ENCODE measurements at places on chromosomes 3 and 15.
A peak's percentile ranks its signal among the peaks of the same experiment; 100 is the strongest.

- no peak for DNase-seq
These were observed 49.0 kb upstream of the FURIN start for GRCh38 chr15:90819390-90819789.

GRCh38 chr15:48946840-48947187 is 16.9 kb downstream of the SHC4 start:
- no peak for DNase-seq

- DNase-seq, result no peak
These were observed 101.3 kb downstream of the NUP210 start for GRCh38 chr3:13318626-13319470.

GRCh38 chr15:90749754-90750153 is 32.6 kb downstream of the BLM start:
- no peak for DNase-seq

DNA sequence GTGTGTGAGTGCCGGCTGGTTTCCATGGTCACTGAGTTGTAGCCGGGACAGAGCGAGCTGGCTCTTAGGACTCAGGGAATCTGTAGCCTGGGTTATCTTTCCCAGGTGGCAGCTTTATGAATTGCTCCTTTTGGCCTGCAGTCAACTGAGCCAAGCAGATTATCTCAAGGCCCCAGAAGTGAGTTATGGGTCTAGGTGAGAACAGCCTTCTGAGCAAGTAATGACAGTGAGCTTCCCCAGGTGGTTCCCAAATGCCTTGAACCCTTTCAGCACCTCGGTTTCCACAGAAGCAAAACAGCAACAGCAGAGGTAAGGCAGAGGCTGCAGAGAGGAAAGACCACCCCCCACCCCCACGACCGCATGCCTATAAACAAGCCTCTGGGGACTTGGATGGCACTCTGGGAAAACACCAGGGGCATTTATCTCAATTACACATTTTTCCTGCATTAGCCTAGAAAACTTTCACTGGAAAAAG is 56.7 kb upstream of the DGKG start:
- DNase-seq, result no peak

- DNase-seq, result no peak
These were observed 32.3 kb downstream of the CASR start for GRCh38 chr3:122215592-122216298.

DNA sequence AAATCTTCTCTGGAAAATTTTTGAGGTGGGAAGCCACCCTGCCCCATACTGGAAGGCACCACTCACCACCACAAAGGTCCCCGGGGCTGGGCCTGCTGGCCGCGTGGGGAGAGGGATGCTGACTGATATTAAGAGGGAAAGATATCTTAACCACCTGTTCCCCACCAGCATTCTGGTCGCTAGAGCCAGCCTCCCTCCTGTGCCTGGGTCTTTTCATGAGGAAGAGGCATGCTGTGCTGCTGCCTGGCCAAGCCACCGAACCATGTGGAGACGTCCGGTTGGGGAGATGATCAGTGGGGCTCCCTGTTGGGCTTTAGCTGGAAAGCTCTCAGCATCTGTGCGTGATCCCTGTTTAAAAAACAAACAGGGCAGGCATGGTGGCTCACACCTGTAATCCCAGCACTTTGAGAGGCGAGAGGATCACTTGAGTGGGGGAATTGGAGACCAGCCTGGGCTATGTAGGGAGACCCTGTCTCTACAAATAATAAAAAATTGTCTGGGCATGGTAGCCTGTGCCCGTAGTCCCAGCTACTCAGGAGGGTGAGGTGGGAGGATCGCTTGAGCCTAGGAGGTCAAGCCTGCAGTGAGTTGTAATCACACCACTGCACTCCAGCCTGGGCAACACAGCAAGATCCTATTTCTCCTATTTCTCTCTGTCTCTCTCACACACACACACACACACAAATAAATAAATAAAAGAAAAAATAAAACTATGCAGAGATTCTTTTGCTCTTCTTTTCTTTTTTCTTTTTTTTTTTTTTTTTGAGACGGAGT is 1.0 kb downstream of the KLHL18 start:
- DNase-seq, result peak; percentile 39

GRCh38 chr3:116216761-116217160 is 228.5 kb downstream of the LSAMP start:
- no peak for DNase-seq

DNA sequence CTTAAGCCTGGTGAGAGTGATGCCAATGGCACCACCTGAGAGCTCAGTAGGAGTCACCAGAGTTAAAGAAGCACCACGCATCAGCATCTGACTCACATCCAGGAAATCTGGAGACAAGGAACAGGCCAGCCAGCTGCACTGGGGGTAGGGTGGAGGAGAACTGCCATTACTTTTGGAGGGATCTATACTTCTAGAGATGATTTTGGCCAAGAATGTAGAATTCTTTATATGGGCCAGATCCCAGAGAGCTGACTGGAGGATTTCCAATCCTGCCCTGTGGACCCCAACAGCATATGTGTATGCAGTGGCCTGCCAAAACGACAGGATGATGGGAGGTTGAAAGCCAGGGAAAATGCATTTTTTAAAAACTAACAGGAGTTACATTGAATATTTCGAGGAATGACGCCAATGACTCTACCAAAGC is 29.8 kb downstream of the CCR3 start:
- DNase-seq, result no peak

DNA sequence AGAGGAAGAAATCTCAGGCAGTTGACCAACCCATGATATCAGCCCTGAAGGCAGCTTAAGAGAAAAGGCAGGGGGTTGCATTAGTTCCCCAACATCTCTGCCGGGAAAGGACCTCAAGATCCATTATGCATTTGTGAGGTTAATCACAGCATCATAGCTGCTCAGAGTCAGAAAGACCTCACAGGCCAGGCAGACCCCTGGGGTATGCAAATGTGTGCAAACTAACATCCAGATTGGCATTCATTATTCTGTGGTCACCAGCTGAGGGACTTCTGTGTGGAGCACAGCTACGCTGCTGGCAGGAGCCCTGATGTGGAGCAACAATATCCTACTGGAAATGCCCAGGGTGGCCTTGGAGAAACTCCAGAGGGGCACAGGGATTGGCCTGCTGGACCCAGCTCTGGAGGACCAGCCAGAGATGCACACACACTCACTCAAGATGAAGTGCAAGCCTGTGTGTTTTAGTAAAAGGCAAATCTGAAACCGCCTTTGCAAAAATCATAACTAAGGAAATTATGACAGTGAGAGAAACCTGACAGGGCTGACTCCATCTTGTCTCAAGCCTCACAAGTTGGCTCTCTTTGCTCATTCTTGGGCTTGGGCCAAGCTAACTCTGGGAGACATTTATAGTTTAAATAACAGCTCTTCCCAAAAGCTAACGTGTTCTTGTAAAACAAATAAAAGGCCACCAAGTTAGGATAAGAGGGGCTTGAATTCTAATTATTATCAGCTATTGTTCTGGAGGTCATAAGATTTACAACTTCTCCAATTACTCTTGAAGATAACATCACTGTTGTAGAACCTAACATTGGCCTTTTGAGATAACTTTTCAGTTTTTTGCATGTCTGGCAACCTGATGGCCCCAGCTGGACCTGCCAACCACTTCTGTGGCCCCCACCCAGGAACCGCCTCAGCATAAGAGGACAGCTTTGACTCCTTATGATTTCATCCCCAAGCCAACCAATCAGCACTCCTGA is 257.1 kb downstream of the UACA start:
- DNase-seq, result no peak

- no peak for DNase-seq
These were observed 370.0 kb upstream of the FRG2C start for GRCh38 chr3:75294124-75294523.

DNA sequence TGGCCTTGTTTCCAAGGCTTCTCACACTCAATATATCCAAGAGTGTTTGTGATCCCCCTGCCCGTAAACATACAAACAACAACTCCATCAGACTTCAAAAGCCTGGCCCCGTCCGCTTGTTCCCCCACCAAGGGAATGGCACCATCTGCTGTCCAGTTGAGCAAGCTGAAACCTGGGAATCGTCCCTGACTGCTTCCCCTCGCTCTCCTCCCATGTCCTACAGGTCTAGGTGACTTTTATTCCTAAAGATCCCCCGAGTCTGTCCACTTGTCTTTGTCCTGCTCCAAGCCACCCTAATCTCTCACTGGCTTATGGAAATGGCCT is 27.9 kb upstream of the FAM174B start:
- peak; percentile 56 for DNase-seq

DNA sequence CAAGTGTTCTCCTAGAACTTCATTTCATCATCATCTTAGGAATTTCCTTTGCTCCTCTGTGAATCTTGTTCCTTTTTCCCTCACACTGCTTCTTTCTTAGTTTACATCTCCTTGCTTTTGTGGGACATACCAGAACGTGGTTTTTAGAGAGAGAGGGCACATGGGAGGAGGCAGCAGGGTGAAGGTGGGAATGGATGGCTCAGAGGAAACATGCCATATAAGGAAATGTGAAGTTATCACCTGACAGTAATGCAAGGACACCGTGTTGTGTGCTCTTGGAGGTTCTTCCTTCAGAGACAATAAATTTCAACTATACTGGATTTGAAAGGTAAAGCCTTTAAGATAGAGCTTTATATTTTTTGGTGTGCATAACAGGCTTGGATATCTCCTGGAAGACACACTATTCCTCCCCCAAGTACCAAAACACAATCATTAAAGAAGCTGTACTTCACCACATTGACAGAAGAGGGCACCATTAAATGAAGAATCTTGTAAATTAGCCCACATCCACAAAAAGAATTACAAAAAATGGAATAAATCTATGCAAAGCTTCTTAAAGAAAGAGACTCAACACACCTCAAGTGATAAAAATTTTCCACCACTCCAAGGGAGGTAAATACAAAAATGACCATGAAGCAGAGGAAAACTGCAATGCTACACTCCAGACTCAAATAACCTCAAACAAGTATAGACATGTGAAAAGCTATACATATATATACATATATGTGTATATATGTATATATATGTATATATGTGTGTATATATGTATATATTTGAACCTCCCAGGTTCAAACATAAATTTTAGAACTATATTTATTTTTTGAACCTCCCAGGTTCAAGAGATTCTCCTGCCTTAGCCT is 26.1 kb downstream of the RPL39L start:
- no peak for DNase-seq

DNA sequence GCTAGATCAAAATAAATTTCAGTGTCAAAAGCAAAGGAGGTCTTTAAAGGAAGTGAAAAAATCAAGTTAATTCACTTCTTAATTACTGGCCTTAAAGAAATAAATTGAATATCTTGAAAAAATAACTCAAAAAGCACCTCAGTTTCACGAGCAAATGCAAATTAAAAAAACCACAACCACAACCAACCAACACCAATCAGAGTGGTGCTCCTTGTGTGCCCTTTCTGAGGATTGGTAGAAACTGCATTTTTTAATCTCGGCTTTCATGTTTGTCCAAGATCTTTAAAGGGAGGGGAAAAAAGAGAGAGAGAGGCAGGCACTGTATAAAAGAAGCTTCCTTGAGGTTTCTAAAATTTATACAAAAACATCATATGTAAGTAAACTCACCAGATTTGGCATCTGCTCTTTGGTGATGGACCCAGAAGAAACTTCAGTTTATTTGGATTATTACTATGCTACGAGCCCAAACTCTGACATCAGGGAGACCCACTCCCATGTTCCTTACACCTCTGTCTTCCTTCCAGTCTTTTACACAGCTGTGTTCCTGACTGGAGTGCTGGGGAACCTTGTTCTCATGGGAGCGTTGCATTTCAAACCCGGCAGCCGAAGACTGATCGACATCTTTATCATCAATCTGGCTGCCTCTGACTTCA is at the start of gene GPR15:
GPR15 (plus strand) TSS at position 357 of the 653 bp plus-strand sequence; CDS start at position 413, 56 bp downstream.
- DNase-seq, result no peak

- DNase-seq, result no peak
These were observed at the start of gene PRRT3 for GRCh38 chr3:9951962-9952805. Gene PRRT3, minus strand, starts transcription at chr3:9952408. Its CDS starts 2,293 bp downstream, at chr3:9950115.

GRCh38 chr3:9441501-9442221 is 44.2 kb downstream of the SETD5 start:
- no peak for DNase-seq

DNA sequence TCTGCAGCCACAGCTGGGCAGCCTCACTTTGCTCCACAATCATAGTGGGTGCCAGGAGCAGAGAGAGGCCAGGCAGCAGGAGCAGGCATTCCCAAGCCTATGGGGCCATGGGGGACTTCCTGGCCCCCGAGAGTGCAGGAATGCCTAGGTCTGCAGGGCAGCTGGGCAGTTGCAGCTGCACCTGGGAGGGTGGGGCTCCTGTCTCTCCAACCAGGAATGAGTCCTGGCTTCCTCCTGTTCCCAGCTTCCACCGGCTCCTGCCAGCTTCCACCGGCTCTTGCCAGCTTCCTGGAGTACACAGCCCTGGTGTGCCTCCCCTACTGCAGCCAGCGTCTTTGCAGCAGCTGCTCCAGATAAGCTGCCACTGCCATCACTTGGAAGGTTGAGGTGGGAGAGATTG is 86.3 kb upstream of the CDV3 start:
- DNase-seq, result no peak

- DNase-seq, result no peak
These were observed 47.7 kb upstream of the ATP10A start for GRCh38 chr15:25910832-25911231.

DNA sequence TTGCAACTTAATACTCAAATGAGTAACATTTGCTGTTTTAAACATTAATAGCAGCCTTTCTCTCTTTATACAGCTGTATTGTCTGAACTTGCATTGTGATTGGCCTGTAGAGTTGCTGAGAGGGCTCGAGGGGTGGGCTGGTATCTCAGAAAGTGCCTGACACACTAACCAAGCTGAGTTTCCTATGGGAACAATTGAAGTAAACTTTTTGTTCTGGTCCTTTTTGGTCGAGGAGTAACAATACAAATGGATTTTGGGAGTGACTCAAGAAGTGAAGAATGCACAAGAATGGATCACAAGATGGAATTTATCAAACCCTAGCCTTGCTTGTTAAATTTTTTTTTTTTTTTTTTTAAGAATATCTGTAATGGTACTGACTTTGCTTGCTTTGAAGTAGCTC is 40.3 kb downstream of the CTNNB1 start:
- DNase-seq, result no peak

DNA sequence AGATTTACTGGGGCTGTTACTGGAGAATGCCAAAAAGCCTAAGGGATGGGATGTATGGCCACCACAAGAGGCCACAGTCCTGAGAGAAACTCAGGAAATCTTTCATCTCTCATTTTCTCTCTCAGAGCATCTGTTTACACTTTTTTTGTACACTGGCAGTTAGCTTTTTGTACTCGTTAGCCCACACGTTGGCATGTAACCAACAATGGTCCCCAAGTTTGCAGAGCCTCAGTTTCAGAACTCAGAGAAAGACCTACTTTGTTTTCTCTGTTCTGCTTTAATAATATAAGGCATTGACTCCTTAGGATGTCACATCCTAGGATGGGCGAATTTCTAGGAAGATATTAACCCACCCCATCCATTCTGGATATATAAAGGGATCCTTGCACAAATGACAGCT is 183.5 kb downstream of the SUCNR1 start:
- DNase-seq, result no peak

All from liver (tissue), 10 donors.